ENCODE measurements at places on chromosomes 1 and 21.
A peak's percentile ranks its signal among the peaks of the same experiment; 100 is the strongest.

- DNase-seq, result peak; percentile 48
These were observed at the start of gene PSEN2 for GRCh38 chr1:226870401-226871279. Gene PSEN2, plus strand, starts transcription at chr1:226870616. Its CDS starts 11,292 bp downstream, at chr1:226881908.

GRCh38 chr1:77768006-77768405 lies 8.4 kb upstream of the USP33 start:
- DNase-seq, result no peak

DNA sequence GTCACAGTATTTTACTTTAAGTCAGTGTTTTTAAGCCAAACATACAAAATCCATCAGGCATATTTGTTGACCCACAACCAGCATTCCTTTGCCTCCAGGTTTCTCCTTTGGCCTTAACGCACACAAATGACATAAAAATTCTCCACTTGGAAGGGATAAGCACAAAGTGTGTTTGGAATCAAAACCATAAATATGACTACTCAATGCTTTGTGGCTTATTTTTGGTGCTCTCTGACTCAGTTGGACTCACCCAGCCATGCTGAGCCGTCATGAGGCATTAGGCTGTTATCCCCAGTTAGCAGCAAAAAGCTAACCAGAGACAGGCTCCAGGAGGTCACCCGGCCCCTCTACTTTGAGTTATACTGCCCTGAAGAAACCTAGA lies 948 bp downstream of the PRUNE1 start:
- no peak for DNase-seq

DNA sequence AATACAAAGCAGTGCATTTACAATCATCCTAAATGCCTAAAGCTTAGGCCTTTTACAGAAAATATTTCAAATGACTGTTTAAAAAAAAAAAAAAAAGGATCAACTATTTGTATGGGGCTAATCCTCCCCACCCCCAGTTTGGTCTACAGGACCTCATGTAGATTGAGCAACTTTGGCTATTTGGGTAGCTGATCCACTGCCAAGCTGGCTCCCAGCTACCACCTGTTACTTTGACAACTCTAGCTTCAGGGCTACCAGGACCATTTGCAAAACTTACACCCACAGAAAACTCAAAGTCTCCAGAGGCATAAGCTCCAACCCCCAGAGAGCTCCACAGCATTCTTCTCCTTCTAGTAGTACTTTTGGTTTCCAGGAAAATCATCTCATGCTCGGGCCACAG lies 29.4 kb downstream of the JAK1 start:
- no peak for DNase-seq

DNA sequence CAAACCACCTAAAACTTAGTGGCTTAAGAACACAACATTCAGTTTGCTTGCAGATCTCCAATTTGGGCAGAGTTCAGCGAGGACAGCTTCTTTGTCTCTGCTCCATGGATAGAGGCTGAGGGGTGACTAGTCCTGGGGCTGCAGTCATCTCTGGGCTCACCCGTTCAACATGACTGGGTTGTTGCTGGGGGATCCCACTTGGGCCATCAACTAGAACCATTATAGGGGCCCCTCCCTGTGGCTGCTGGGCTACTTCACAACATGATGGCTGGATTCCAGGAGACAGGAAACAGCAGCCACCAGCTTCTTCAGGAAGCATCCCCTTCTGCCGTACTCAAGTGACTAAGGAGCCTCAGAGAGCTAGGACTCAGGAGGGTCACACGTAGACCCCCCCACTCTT lies 140.9 kb downstream of the RHOU start:
- DNase-seq, result no peak

All from T-helper 17 cell (primary cell).